CD4-positive, alpha-beta T cell treated with Interleukin-21 for 1 hour (primary cell): ENCODE measurements at places on chromosomes 2 and 18.

DNA sequence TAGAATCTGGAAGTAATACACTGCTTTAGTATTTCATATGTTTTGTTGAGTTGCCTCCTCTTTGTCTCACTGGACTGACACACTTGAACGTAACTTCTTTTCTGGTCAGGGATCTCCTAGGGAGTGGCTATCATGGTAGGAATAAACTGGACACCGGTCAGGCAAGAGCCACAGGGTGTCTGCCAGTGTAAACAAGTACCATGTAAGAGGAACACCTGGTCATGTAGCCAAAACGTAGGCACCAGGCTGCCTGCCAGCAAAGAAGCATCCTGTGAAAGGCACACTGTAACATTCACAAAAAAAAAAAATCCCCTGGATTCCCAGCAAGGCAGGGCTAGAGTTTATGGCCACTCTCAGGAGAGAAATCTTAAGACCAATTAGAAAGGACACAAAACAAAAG, 372.8 kb upstream of the RND3 start:
- DNase-seq: no peak

DNA sequence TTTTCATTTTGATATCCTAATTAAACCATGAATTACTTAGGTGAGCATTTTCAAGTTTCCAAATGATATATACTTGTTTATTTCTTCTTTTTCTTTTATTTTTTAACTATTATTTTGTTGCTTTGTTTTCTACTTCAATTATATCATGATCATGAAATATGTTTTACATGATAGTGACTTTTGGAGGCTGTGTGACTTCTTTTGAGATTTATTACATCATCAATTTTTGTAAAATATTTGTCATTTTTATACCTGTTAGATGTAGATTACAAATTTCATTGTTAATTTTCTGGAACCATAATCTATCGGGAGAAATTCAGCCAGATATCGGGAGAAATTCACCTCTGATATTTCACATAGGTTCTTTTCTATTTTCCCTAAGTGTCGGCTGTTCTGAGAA, 228.6 kb downstream of the RAD51AP2 start:
- DNase-seq: no peak

DNA sequence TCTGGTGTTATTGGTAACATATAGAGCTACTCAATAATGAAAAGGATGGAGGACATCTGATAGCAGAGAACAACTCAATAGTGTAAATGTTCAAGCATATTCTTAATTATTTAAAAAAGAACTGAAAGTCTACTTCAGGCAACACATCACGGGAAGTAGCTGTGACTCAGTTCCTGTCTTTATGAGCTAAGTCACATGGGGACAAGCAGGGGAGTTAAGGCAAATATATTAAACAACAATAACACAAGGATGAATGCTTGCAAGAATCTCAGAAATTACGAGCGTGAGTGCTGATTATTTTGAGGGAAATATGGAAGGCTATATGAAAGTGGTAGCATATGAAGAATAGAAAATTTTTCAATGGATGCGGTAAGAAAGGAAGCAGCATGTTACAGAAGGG, 4.0 kb upstream of the HNMT start:
- DNase-seq: no peak

- DNase-seq: no peak
Measured at GRCh38 chr2:10405448-10405847, 42.7 kb downstream of the ODC1 start.

- no peak for DNase-seq
Measured at GRCh38 chr2:22281033-22281432, 1103.9 kb upstream of the KLHL29 start.
